CD4-positive, alpha-beta T cell (primary cell): ENCODE measurements at places on chromosomes 16 and 17.

- H3K4me1 ChIP-seq = peaks cover 5% of the 10 kb centered on the region
- no peaks in the 10 kb centered on the region for H3K27me3 ChIP-seq
- no peak overlapping the region for H3K27ac ChIP-seq
- DNase-seq = no peak
These were observed 8.2 kb downstream of the NTHL1 start for GRCh38 chr16:2039274-2040031.

DNA sequence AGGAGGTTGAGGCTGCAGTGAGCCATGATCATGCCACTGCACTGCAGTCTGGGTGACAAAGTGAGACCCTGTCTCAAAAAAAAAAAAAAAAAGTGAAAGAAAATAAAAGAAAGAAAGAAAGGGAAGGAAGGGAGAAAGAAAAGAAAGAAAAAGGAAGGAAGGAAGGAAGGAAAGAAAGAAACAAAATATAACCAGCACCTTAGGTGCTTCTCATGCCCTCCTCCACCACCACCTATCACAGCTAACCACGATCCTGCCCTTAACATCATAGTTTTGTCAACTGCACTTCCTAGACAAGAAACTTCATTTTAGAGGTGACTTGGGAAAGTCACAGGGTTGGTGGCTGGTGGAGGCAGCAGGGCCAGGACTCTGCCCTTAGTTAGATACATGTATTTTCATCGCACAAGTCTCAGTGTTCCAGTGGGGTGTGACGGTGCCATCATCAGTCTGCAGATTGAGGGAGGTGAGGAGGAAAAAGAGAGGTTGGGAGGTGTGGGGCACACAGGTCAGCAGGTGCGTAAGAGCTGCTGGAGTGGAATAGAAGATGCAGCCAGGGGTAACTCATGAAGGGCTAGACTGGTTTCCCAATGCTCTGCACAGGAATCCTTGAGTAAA, 10.0 kb downstream of the SUPT4H1 start:
- peak overlapping the region; percentile 67 for H3K4me3 ChIP-seq
- peaks cover 31% of the 10 kb centered on the region for H3K36me3 ChIP-seq
- no peaks in the 10 kb centered on the region for H3K27me3 ChIP-seq

DNA sequence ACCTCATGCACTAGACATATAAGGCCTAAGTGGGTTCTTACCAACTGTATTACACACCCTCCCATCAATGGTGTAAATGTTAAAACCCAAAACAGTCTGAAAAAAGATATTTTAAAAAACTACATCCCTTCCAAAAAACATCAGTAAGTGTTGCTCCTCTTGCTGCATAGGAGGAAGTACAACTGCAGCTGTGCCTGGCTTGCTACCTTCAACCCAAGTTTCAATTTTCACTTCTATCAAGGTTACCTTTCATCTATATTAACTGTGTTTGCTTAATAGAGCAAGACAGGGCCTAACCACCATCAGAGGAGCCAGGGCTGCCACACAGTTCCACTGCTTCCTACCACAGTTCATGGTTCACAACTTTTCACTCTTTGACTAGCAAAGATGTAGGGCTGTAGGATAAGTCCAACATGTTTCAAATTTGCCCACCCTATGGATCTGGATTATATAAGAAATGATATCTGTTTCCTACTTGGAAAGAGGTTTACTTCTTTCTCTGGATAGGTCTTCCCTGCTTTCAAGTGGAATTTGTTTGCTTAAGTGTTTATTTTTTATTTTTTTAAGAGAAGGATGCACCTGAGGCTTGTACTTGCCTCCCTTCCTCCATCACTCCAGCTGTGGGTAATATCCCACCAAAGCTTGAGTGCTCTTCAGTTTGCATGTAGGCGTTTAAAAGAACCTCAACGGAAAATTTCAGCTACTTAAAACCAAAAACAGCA, 56.7 kb downstream of the GRB7 start:
- peaks cover 65% of the 10 kb centered on the region for H3K4me1 ChIP-seq
- no peaks in the 10 kb centered on the region for H3K27me3 ChIP-seq
- H3K36me3 ChIP-seq = peaks cover 15% of the 10 kb centered on the region
- H3K4me3 ChIP-seq = no peak overlapping the region
- DNase-seq = peak; percentile 35

DNA sequence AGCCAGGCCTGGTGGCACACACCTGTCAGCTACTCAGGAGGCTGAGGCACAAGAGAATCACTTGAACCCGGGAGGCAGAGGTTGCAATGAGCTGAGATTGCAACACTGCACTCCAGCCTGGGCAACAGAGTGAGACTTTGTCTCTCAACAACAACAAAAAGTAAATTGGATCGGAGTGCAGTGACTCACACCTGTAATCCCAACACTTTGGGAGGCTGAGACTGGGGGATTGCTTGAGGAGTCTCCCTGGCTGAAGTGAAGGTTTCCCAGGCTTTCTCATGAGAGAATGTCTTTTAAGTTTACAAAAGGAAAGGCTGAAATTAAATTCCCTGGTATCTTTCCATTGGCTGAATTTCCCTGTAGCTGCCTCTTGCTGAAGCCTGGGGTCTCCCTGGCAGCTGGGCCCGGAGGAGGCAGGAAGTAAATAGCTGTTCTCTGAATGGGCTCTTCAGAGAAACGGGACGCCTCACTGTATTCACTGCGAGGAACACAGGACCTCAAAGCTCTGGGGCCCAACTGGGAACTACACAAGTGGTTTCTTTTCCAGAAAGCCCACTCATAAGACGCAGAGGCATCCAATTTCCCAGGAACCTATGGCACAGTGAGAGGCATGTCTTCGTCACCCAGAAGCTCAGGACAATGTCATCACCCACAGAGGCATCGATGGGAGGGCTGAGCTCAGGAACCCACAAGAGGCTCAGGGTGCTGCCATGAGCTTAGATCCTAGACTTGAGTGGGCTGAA, 77.4 kb upstream of the SMURF2 start:
- DNase-seq = no peak
- no peaks in the 10 kb centered on the region for H3K36me3 ChIP-seq
- no peak overlapping the region for H3K27ac ChIP-seq
- H3K4me3 ChIP-seq = no peak overlapping the region

- no peak for DNase-seq
- no peaks in the 10 kb centered on the region for H3K4me1 ChIP-seq
- no peak overlapping the region for H3K27ac ChIP-seq
- no peaks in the 10 kb centered on the region for H3K27me3 ChIP-seq
- no peaks in the 10 kb centered on the region for H3K36me3 ChIP-seq
These were observed 212.6 kb upstream of the TBX2 start for GRCh38 chr17:61187038-61187437.

DNA sequence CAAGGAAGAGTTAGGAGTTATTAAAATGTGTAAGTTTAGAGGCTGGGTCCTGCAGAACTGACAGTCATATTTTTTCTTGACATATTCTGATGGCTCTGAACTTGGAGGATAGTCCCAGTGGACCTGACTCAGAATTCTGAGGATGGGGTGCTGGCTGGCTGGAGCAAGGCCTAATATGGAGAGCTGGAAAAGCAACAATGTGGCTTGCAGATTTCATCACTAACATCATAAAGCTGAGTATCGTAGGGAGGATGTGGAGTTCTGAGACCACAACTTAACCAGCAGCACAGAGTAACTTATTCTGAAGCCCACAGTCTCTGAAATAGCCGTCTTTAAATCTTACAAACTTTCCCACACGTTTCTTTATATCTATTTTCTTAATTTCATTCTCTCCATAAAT, 2.3 kb downstream of the KRTAP1-5 start:
- H3K4me3 ChIP-seq = no peak overlapping the region
- DNase-seq = no peak

DNA sequence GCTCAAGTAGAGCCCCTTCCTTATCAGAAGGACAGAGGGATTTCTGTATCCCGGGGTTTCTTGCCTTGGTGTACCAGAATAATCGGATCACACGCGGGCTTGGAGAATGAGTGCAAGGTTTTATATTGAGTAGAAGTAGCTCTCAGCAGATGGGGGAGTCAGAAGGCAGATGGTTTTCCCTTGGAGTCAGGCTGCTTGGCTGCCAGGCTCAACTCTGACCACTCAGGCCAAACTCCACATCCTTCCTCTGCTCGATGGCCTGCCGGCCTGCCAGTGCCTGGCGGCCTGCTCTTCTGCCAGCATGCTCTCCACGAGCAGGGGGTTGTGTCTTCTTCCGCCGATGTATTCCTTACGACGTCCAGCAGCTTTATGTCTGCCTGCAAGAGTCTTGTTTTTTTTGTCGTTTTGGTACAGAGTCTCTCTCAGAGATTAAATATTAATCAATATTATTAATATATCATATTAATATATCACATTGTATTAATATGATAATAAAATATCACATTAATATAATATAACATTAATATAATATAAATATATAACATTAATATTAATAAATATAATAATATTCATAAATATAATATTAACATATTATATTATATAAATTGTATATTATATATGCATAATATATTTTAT, 229.2 kb upstream of the WSCD1 start:
- H3K27ac ChIP-seq = no peak overlapping the region
- no peak overlapping the region for H3K4me3 ChIP-seq
- no peaks in the 10 kb centered on the region for H3K4me1 ChIP-seq
- no peaks in the 10 kb centered on the region for H3K36me3 ChIP-seq

DNA sequence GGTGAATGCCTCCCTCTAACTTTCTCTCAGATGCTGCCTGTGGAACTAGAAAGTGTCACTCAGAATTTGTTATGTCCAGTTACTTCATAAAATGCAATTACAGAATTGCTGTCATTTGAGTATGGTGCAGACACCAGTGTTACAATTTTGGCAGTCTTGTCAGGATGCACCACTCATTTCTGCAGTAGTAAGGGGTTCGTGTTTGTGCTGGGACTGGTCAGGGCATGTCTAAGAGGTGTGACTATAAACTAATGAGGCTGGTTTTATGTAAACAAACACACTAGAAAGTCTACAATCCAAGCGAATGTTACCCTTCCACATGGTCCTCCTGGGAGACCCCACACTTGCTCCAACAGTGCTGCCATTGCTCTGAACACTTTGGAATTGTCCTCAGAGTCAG, 206.2 kb downstream of the ANKFN1 start:
- no peak overlapping the region for H3K27ac ChIP-seq
- H3K36me3 ChIP-seq = no peaks in the 10 kb centered on the region
- DNase-seq = no peak
- no peak overlapping the region for H3K4me3 ChIP-seq
- H3K4me1 ChIP-seq = no peaks in the 10 kb centered on the region

DNA sequence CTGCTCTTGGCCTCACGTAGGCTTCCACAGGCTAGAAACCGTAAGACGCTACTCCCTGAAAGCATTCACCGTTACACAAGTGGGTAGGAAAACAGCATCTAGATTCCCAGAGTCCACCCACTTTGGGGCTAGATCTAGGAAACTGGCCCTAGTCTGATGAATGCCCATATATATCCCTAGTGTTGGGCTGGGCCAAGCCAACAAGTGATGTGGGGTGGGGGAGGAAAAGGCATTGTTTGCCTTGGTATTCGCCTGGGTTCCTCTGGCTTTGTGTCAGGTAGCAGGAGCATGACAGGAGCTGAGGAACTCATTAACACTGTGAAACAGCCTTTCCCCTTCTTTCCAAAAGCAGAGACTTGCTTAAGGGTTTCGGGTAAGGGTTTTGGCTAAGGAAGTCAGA, 112.4 kb downstream of the SMG6 start:
- no peak for DNase-seq
- H3K27me3 ChIP-seq = no peaks in the 10 kb centered on the region
- peaks cover 51% of the 10 kb centered on the region for H3K36me3 ChIP-seq

DNA sequence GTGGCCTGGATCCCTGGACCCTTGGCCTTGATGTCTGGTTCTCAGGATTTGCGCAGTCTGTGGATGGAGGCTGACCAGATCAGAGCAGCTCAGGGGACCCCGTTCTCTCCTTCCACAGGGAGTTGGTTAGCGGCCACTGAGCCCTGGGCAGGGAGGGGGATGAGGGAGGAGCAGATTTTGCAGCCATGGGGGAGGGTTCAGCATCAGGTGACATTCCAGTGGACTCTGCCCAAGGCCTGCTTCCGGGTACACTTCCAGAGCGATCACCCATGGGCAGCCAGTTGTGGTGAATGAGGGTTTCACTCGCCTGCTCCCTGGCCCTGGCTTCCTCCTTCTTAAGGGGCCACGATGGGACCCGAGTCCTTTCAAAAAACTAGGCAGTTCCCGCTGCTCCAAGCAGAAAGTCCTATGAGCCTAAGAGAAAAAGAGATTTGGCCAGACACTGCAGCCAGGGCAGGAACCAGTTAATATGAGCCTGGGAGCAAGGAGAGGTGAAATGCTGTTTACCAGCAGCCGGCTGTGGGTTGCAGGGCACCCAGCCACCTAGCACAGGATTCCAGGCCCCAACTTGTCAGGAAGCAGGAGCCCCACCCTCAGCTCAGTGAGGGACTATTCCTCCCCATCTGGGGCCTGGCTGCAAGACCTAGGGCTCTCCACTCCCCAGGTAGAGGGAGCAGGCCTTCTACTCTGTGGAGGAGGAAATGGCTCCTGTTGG, 4.7 kb upstream of the GPRC5C start:
- H3K27ac ChIP-seq = no peak overlapping the region
- H3K4me1 ChIP-seq = peaks cover 22% of the 10 kb centered on the region
- no peak overlapping the region for H3K4me3 ChIP-seq
- H3K36me3 ChIP-seq = no peaks in the 10 kb centered on the region
- H3K27me3 ChIP-seq = peaks cover 28% of the 10 kb centered on the region
- DNase-seq = no peak

- no peak overlapping the region for H3K4me3 ChIP-seq
- no peak overlapping the region for H3K27ac ChIP-seq
- H3K27me3 ChIP-seq = no peaks in the 10 kb centered on the region
- DNase-seq = no peak
- H3K4me1 ChIP-seq = no peaks in the 10 kb centered on the region
- no peaks in the 10 kb centered on the region for H3K36me3 ChIP-seq
These were observed 252.7 kb downstream of the PMP22 start for GRCh38 chr17:15012351-15012980.

- H3K4me3 ChIP-seq = no peak overlapping the region
- peaks cover 18% of the 10 kb centered on the region for H3K4me1 ChIP-seq
- no peak overlapping the region for H3K27ac ChIP-seq
- DNase-seq = no peak
These were observed 8.6 kb downstream of the CARHSP1 start for GRCh38 chr16:8859913-8860881.

DNA sequence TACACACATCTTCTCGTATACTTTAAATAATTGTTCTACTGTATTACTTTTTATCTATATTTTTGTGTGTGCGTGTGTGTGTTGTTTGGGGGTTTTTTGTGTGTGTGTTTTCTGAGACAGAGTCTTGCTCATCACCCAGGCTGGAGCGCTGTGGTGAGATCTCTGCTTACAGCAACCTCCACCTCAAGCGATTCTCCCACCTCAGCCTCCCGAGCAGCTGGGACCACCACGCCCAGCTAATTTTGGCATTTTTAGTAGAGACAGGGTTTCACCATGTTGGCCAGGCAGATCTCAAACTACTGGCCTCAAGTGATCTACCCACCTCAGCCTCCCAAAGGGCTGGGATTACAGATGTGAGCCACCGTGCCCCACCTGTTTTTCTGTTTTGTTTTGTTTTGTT, 1.5 kb upstream of the CMTM4 start:
- H3K4me3 ChIP-seq = no peak overlapping the region
- no peak overlapping the region for H3K27ac ChIP-seq
- no peaks in the 10 kb centered on the region for H3K27me3 ChIP-seq
- no peak for DNase-seq
- no peaks in the 10 kb centered on the region for H3K36me3 ChIP-seq
